ENCODE measurements at places on chromosomes 1 and 21.

GRCh38 chr1:161486806-161487741 is 18.2 kb upstream of the FCGR2A start:
- peak; percentile 80 for DNase-seq

- DNase-seq, result no peak
Measured at GRCh38 chr1:230778916-230779590, 31.9 kb downstream of the CAPN9 start.

DNA sequence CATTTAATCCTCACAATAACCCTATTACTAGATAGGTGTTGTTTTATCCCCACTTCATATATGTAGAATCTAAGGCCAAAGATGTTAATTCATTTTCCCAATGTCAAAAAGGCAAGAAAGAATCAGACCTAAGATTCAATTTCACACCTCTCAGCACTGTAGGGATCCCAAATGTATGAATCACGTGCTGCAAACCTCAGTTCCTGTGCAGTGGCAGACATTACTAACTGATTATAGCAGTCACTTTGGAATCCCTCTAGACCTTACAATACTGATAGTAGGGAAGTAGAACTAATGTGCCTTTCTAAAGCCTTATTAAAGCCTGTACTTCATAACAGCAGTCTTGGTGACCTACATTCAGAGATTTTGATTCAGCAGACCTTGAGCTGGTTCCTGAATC is 2.3 kb downstream of the C1orf87 start:
- DNase-seq, result no peak

DNA sequence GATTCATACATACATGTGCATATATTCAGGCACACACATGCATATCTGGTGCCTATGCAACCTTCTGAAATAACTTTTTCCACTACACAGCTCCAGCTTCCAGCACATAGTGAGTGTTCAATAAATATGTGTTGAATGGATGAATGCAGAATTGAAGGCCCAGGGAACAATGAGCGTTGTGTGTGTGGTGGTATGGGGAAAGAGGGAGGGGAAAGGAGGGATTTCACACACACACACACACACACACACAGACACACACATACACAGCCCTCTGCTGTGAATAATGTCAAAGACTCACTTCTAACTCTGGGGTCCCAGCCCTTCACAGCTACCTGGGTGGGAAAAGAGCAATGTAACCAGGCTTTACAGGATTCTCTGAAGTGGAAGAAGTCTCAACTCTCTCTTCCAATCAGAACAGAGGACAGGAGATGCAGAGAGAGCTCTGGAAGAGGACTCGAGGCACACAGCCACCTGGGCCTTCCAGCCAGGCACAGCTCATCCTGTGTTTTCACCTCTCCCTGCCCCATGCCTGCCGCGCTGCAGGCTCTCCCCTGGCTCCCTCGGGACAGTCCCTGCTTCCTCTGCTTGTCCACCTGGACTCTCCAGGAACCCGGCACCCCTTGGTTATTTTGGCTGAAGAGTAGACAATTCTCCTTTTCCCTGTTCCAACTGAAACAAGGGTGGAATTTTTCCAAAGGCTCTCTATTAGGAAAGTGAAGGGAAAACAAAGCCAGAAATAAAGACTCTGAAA is 5.4 kb upstream of the IGSF8 start:
- DNase-seq, result no peak

- no peak for DNase-seq
Measured at GRCh38 chr1:92519043-92519442, 32.3 kb upstream of the GFI1 start.

DNA sequence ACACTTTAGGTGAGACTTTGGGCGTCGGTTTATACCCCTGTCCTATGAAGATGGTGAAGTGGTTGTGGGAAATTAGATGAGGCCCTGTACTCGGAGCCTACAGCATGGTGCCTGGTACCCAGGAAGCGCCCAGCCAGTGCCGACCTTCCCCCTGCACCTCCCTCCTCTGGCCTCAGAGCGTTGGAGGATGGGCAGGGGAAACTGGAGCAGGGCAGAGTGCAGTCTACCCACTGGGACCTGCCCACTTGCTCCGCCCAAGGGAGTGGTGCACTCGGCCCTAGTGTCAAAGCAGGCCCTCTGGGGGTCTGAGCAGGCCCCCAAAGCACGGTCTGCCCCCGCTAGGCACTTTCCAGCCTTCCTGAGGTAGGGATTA is 13.0 kb upstream of the TTC22 start:
- DNase-seq, result no peak

- DNase-seq, result no peak
Measured at GRCh38 chr1:55718758-55719671, 503.9 kb upstream of the USP24 start.

- DNase-seq, result no peak
Measured at GRCh38 chr1:232722626-232723025, 82.6 kb upstream of the MAP10 start.

- DNase-seq, result no peak
Measured at GRCh38 chr1:172700556-172700955, 41.7 kb downstream of the FASLG start.

DNA sequence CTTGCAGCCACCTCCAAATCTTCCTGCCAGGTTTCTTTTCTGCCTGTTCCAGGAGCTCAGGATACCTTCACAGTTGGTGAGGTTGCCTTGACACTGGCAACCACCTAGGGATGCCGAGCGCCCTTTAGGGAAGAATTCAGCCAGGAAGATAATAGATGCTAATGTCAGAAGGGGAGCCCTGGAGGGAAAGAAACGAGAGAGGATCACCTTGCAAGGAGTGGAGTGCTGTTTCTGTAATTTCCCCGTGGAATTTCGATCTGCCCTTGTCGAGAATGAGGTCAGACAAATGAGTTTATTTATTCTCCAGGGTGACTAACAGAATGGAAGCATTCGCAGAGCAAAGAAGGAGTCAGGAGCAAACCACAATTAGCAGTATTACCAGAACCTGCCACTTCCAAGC is 315.8 kb upstream of the KAZN start:
- DNase-seq, result no peak

DNA sequence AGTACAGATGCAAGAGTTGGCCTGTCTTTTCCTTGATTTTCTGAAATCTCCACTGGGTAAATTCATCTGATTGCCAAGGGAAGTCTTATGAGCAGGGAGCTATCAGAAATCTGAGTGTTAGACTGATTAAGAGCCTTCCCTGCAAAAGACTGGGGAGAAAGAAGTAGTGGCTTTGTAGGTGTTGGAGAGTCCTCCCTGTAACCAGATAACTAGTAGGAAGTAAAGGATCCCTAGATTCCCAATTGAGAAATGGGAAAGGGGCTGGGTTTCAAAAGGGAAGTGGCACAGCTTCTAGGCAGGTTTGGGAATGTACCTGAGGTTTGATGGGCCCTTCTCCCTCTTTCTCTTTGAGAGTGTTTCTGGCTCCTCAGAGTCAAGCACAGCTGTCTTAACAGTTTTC is 2.1 kb downstream of the TLCD4 start:
- DNase-seq, result no peak

- no peak for DNase-seq
Measured at GRCh38 chr1:167249702-167250101, 29.0 kb downstream of the POU2F1 start.

DNA sequence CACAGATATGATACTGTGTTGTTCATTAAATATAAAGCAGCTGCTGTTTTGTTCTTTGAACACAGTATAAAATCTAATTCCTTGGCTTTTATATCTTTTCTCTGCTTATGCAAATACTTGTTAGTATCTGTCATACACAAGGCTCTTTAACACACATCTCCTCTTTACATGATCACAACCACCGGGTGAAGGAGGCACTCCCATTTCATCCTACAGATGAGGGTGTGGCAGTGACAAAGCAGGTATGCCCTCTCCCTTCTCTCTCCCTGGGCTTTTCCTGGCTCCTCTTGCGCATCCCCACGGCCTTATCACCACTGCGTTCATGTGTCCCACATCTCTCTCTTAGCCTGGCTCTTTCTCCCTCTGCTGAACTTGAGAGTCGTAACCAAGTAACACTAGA is 38.2 kb downstream of the JUN start:
- no peak for DNase-seq

GRCh38 chr1:3350506-3351261 is 103.8 kb upstream of the ARHGEF16 start:
- no peak for DNase-seq

DNA sequence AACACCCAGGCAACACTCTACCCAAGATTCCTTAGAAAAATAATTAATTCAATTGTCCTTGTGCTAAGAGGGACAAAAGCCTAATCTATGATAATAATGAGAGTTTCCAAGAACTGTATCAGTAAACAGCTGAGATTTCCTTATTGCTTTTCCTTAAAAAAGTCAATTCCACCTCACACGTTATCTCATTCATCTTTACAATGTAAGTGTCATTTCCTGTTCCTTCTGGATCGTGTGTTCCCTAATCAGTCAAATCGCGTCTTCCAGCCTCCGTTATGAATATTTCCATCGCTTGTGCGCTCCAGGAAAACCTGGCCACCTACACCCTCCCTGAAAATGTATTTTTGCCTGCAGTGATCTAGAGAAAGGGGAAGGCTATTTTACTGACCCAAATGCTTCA is 23.9 kb upstream of the CLDN17 start:
- DNase-seq, result no peak

- DNase-seq, result no peak
Measured at GRCh38 chr21:36100971-36101641, 31.3 kb downstream of the CBR1 start.

GRCh38 chr1:163211667-163212066 is 9.0 kb upstream of the RGS5 start:
- DNase-seq, result no peak

- DNase-seq, result no peak
Measured at GRCh38 chr1:102420034-102420433, 423.3 kb upstream of the OLFM3 start.
